ENCODE measurements at places on chromosomes 4 and X. TPM values are rescaled to one million over a fixed set of nuclear protein-coding genes. Genes with fewer than 3 reads are reported as not detected.

CXCL11 gene
- total RNA-seq, result not detected

VCX3A gene
- total RNA-seq, result 0.33 TPM

GRCh38 chr4:4606321-4606720 lies 64.5 kb upstream of the STX18 start:
- H3K36me3 ChIP-seq, result peaks cover 2% of the 10 kb centered on the region
- H3K4me1 ChIP-seq, result no peaks in the 10 kb centered on the region
- no peak overlapping the region for H3K4me3 ChIP-seq
- no peak overlapping the region for H3K27ac ChIP-seq
- DNase-seq, result no peak

- H3K36me3 ChIP-seq, result peaks cover 4% of the 10 kb centered on the region
- peaks cover 6% of the 10 kb centered on the region for H3K27me3 ChIP-seq
- H3K4me1 ChIP-seq, result peaks cover 10% of the 10 kb centered on the region
- H3K4me3 ChIP-seq, result no peak overlapping the region
- no peak overlapping the region for H3K27ac ChIP-seq
Observed at GRCh38 chr4:8610858-8611616, 18.5 kb downstream of the CPZ start.

DNA sequence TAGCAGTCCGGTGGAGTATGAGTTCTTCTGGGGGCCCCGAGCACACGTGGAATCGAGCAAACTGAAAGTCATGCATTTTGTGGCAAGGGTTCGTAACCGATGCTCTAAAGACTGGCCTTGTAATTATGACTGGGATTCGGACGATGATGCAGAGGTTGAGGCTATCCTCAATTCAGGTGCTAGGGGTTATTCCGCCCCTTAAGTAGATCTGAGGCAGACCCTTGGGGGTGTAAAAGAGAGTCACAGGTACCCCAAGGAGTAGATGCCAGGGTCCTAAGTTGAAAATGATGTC lies 852 bp downstream of the MAGEH1 start:
- no peaks in the 10 kb centered on the region for H3K36me3 ChIP-seq
- H3K27ac ChIP-seq, result peak overlapping the region; percentile 91
- H3K4me3 ChIP-seq, result peak overlapping the region; percentile 68
- no peaks in the 10 kb centered on the region for H3K4me1 ChIP-seq
- no peak for DNase-seq

GRCh38 chr4:8341691-8342090 lies 72.1 kb downstream of the HTRA3 start:
- H3K4me3 ChIP-seq, result no peak overlapping the region
- H3K27me3 ChIP-seq, result no peaks in the 10 kb centered on the region
- H3K4me1 ChIP-seq, result peaks cover 33% of the 10 kb centered on the region
- no peak overlapping the region for H3K27ac ChIP-seq
- DNase-seq, result no peak
- no peaks in the 10 kb centered on the region for H3K36me3 ChIP-seq

- H3K27me3 ChIP-seq, result no peaks in the 10 kb centered on the region
- H3K4me1 ChIP-seq, result peaks cover 13% of the 10 kb centered on the region
- H3K36me3 ChIP-seq, result no peaks in the 10 kb centered on the region
- peak overlapping the region; percentile 85 for H3K4me3 ChIP-seq
Observed at GRCh38 chr4:101346351-101347266, 717 bp downstream of the PPP3CA start.

- no peaks in the 10 kb centered on the region for H3K4me1 ChIP-seq
- H3K4me3 ChIP-seq, result no peak overlapping the region
- H3K27ac ChIP-seq, result no peak overlapping the region
- no peaks in the 10 kb centered on the region for H3K27me3 ChIP-seq
- no peaks in the 10 kb centered on the region for H3K36me3 ChIP-seq
- DNase-seq, result no peak
Observed at GRCh38 chrX:148537556-148538182, 37.3 kb downstream of the AFF2 start.
